Stimulated activated CD8-positive, alpha-beta memory T cell treated with anti-CD3 and anti-CD28 coated beads, Interleukin-4, amount 100 ng/mL, for 1 hour (primary cell): ENCODE measurements at places on chromosomes 1 and 21.

GRCh38 chr21:39238275-39238674 lies 55.0 kb upstream of the PSMG1 start:
- DNase-seq = no peak

DNA sequence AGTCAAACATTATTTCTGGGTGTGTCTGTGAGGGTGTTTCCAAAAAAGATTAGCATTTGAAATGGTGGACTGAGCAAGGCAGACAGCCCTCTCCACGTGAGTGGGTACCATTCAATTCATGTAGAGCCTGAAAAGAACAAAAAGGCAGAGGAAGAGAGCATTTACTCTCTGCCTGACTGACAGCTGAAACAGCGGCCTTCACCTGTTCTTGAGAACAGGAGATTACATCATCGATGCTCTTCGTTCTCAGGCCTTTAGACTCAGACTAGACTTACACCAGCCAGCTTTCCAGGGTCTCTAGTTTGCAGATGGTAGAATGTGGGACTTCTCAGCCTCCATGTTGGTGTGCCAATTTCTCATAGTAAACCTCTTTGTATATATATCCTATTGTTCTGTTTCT lies 302.3 kb downstream of the BACH1 start:
- no peak for DNase-seq

DNA sequence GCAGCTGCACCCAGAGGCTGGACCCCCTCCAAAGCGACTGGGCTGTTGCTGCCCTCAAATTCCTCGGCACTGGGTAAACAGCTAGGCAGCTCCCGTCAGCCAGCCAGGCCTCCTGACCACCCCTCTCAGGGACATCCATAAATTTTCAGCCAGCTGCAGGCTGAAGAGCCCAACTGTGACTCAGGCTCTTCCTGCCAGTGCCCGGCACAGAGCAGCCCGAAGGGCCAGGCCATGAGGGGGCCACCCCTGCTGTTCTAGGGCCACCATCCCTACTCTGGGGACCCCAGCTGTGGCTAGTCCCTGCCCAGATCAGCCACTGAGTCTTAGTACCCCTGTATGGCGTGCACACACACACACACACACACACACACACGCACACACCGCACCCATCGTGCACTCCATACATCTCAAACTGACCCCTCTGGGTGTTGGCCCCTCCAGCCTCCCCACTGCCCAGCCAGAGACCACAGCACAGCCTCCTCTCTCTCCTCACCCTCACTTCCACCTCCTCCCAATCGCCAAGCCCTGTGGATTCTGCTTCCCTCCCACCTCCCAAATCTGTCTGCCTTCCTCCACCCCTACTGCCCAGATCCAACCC lies 6.2 kb upstream of the LAPTM5 start:
- no peak for DNase-seq

DNA sequence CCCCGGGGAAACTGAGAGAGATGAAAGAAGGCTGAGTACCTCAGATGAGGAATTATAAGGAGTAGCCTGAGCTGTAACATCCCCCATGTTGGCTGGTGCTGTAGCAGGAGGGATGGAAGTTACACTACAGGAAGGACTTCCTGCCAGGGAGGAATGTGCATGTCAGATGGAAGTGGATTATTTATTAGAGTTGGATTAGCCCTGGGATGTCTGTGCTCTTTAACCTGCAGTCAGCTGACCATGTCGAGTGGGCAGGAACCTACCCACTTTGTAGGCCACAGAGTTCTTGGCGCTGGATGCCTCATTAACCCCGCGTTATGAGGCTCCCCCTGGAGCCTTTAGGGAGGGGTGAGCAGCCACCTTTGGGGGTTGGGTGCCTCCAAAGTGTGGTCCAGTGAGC lies 757 bp upstream of the SEMA4A start:
- no peak for DNase-seq

- DNase-seq = no peak
Observed at GRCh38 chr1:245704765-245705164, 550.0 kb downstream of the KIF26B start.

DNA sequence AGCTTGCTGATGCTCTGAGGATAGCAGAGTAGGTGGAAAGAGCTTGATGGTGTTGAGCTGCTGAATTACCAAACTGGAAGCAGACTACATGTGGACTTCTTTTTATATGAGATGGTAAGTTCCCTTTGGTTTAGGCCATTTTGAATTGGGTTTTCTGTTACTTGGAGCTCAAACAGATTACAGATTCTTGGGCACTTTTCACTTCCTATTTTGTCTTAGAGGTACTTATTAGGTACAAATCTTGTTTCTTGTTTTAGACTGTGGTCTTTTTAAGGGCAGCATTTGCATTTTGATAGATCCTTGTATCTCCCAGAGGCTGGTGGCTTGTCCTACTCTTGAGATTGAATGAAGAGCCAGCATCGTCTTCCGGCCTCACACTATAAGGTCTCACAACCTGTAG lies 70.2 kb downstream of the GADD45A start:
- no peak for DNase-seq

DNA sequence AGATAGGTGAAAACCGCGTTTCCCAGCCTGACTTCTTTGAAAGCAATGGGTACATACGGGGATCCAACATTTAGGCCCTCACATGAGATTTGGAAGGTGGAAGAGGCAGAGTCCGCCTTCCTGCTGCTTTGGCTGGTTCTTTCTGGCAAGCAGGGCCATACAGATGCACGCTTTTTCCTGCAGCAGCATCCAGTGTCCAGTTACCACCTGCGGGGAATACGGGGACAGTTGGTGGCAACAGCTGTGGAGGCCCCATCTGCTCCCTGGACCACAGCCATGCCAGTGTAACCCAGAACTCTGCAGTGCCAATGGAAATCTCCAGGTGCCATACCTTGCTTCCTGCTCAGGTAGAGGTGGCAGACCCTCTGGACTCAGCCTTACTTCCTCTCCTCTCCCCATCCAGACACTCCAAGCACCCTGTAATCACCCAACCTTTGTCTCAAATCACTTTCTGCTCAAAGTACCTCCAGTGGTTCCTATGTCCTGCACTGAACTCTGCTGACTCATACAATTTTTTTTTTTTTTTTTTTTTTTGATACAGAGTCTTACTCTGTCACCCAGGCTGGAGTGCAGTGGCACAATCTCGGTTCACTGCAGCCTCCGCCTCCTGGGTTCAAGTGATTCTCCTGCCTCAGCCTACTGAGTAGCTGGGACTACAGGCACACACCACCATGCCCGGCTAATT lies 68.3 kb downstream of the SLC16A1 start:
- DNase-seq = no peak

DNA sequence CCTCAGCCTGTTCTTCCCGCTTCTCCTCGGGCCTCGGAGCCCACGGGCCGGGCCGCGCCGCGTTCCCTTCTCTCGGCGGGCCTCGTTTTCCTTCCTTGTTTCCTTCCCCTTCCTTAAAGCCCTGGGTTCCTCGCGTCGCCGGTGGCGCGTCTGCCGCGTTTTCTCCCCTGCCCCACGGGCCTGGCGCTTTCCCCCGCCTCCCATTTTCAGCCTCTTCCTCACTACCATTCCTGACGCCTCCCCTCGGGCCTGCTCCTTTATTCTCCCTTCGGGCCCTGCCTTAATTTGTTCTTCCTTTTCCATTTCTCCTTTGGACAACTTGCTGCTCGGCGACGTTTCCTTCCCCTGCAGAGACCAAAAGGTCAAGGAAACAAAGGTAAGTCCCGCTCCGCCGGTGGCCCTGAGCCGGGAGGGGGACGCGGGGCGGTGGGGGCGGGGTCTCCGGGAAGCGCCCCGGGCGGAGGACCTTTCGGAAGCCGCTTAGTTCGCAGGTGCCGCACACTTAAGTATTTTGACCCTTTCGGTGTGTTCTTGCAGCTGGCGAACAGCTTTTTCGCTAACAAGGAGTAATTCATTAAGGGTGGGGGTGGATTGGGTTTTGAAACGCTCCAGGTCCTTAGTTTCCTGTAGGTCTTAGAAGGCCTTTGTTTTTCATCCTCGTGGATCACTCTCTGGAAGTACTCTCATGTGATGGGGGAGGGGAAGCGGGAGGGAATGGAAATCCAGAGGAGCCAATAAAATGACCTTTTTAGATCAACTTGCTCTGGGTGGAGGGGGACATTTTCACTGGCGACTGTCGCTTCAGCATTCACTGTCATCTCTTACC lies 780 bp downstream of the YTHDF2 start:
- peak; percentile 5 for DNase-seq

DNA sequence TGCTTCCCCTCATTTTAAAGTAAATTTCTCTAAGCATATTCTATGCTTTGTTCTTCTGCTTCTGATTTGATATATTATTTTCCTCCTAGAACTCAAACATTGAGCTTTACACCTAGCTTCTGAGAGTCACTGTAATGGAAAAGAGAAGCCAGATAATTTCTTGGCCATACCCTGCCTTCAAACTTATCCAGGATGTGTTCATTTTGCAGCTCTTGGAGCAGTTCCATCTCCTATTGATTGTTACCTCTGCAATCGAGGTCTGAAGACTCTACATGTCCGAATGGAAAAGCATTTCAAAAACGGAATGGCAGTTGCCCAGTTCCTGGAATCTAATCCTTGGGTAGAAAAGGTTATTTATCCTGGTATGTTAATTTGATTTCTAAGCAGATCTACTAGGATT lies 20.8 kb downstream of the CTH start:
- DNase-seq = no peak

- no peak for DNase-seq
Observed at GRCh38 chr1:44405031-44405797, at the start of gene RNF220. Gene RNF220, plus strand, starts transcription at chr1:44405255.

- DNase-seq = no peak
Observed at GRCh38 chr1:207944571-207944970, 33.6 kb upstream of the CD34 start.

DNA sequence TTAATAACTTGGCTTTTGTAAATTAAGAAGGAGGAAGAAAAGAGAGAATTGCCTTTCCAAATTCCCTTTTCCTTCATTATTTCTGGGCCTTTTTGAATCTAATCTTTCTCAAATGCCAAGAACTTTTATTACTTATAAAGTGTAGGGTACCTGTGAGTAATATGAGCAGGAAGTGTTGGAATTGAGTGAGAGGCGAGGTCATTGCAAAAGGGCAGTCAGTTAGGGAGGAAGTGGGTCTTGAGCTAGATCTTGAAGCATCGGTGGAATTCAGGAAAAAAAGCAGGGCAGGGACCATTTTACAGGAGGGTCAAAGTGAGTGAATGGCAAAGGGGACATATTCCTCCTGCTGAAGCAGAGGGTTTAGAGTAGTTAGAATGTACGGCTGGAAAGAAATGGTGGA lies 23.4 kb downstream of the DDI2 start:
- DNase-seq = no peak

GRCh38 chr1:14699620-14700019 lies 101.1 kb downstream of the KAZN start:
- no peak for DNase-seq

DNA sequence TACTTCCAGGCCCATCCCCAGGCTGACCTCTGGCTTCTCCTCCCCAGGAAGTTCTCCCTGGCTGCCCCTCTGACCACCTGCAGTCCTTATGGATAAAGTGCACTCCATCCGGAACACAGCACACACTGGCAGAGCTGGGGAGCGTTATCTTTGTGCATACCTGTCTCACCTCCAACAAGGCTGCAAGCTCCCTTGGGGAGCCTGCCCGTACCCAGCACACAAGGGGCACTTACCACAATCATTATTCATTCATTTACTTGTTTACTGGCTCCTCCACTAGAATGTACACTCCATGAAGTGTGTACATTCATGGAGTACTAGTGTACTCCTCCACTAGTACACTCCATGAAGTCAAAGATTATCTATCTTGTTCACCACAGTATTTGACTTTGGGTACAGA lies 30.3 kb downstream of the GLIS1 start:
- no peak for DNase-seq

GRCh38 chr1:77538956-77539518 lies 143.4 kb downstream of the ZZZ3 start:
- DNase-seq = no peak

- no peak for DNase-seq
Observed at GRCh38 chr1:56578138-56578962, 1.0 kb downstream of the PLPP3 start.

DNA sequence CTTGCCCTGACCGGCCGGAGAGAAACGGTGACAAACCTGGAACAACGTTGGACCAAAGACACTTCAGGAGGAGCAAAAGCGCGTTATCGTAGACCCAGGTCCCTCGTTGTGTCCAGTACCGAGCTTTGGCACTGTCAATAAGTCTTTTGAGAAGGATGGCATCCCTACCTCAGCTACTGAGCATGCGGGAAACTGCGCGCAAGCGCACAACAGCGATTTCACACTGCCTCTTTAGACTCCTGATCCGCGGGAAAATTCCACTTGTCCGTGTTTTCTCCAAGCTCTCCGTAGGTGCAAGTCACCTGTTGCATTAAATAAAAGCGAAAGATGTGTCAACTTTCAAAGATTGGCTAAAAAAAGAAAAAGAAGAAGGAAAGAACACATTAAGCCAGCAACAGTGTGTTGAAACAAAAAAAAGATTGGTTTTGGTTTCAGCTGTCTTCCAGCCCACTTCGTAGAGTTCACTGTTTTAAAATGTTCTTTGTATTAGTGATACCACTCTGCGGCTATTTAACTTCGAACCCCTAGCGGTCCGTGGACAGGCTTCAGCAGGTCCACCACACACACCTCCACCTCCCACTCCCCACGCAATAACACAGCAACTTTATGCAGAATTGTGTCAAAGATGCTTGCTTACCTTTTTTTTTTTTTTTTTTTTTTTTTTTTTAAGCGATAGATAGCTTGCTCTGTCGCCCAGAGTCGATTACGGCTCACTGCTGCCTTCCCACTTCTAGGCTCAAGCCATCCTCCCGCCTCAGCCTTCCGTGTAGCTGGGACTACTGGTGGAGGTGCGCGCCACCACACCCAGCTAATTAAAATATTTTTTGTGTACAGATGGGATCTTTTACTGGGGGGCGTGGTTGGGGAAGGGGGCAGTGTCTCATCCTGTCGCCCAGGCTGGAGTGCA lies at the start of gene BPNT1:
TSS of gene BPNT1 (minus strand) at position 139 of the 907 bp plus-strand sequence. CDS start 9,942 bp downstream, outside the sequence.
- DNase-seq = peak; percentile 94

DNA sequence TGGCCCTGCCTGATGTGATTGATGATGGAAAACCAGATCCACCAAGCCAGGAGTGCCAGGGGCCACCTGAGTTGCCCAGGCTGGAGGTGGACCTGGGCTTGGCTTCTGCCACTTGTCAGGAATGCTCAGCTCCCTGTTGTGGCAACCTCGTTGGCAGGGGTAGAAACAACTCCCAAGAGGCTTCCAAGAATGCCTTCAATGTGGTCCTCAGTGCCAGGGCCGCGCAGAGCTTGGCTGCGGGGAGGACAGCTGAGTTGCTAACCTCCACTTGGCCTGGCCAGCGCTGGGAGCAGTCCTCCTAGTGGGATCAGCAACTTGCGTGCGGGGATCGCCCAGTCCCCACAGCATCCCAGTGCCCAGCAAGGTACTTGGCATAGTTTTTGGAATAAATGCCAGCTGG lies 9.0 kb downstream of the MYOM3 start:
- DNase-seq = no peak

DNA sequence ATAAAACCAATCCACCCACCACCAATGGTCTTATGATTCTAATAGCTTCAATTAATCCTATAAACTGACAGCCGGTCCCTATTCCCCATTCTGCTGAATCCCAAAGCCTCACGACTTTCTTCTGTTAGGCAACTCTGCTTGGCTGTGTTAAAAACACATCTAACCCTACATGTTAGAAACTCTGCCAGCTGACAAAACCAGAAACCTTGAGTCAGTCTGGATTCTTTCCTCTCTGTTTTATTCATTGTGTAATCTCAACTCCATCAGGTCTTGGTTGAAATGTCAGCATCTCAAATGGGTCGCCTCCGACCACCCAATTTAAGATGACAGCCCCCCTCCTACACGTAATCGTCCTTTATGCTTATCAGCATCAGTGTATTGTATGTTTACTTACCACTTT lies 312.1 kb downstream of the DISC1 start:
- no peak for DNase-seq

- no peak for DNase-seq
Observed at GRCh38 chr21:43805275-43805800, 16.0 kb downstream of the RRP1 start.
